ENCODE measurements at places on chromosomes 11 and 22.

DNA sequence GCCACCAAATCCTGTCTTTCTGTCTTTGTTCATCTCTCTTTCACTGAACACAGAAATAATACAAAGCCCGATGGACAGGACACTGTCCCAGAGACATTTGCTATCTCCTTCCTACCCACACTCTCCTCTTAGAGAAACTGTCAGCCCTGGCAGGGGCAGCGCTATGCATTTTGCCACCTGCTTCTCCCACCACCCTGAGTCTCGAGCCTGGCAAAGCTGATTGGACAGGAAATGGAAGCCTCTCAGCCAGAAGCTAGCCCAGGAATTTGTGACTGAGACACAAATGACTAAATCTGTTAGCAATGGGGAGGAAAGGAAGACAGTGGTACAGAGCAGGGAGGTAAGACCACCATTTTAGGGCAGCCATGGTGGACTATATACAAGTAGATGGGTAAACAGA, 14.9 kb upstream of the GALNT18 start:
- DNase-seq = no peak

GRCh38 chr11:26142891-26143290, 189.0 kb upstream of the ANO3 start:
- DNase-seq = no peak

DNA sequence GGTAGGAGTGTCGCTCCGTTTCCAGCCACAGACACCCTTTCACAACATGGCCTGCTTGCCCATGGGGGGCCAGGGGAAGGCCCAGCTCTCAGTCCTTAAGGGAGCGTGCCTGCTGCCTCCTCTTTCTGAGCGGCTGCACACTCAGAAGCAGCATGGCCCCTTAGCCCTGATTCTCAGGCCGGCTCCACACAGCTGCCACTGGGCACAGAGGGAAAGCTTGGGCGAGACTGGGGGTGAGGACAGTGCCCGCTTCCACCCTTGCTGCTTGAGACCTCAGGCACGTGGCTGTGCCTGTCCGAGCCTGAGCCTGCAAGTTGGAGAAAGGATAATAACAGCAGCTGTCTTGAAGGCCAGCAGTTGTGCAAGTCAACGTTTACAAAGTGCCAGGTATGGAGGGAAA, 416.3 kb downstream of the SHANK2 start:
- DNase-seq = no peak

DNA sequence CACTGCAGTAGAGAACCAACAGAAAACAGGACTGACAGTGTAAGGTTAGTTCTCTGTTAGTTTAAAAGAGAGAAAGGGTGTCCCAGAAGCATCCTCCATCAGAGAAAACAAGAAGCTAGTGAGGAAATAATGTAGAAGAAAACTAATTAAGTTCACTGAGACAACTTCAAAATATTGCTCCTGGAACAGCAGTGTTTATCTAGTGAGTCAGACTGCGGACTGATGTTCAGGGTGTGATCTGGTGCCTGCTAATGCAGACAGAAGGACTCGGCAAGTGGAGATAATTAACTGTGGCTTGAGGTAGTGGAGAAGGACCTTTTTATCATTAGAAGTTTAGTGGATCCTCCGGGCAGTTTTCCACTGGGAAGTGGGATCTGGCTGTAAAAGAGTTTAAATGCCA, 55.4 kb downstream of the CDON start:
- no peak for DNase-seq

DNA sequence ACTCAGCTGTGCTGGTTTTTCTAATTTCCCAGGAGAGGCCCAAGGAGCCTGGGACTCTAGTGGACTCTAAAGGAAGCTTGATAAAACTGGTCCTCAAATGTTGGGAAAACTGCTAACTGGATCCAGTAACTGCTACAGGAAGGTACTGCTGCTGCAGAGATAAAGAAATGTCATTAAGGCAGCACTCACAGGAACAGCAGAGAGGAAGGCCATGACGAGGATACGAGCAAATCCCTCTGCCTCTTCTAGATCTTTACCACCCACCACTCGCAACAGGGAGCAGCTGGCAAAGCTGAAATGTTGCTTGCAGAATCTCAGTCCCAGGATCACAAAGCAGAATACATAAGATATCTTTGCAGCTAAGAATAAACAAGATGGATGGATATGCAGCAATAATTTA, 23.5 kb downstream of the TTC28 start:
- DNase-seq = no peak

- no peak for DNase-seq
Measured at GRCh38 chr11:60485987-60486386, 6.6 kb upstream of the MS4A12 start.

DNA sequence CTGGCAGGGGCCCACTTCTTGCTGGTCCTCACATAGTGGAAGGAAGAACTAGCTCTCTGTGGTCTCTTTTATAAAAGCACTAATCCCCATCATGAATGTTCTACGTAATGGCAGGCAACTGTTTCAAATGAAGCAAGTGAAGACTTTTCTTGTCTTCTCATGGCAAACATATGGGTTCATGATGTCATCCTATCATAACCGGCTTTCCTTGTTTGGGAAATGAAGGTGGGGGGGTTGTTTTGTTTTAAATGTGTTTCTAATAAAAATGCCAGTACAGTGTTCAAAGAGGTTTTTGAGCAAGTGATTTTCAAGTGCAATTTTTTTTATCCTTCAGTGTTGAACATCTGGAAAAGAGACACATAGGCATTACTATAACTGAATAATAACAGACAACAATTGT, 33.4 kb downstream of the REXO2 start:
- DNase-seq = no peak

- DNase-seq = no peak
Measured at GRCh38 chr11:127925475-127925874, 661.9 kb downstream of the ETS1 start.

DNA sequence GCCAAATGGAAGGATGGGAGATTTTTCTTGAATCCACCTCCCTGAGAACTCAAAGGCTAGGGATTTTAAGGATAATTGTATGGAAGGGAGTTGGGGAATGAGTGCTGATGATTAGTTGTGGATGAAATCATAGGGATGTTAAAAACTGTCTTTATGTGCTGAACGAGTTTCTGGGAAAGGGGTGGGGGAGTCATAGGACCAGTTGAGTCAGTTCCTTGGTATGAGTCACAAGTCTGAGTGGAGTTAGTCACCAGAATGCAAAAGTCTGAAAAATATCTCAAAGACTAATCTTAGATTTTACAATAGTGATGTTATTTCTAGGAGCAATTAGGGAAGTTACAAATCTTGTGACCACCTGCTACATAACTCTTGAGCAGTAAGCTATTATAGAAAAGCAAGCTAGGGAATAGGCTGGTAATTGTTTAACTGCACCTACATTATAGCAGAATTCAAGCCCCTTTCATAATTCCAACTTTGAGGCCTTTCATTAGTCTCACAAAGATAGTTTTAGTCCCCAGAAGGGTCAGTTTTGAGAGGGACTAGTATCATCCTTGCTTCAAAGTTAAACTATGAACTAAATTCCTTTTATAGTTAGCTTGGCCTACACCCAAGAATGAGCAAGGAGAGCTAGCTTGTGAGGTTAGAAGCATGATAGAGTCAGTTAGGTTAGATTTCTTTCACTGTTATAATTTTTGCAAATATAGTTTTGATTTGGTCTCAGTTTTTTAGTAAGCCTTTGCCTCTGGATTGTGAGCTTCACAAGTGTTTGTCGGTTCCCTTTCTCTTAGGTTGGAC, 668.0 kb downstream of the ETS1 start:
- DNase-seq = peak; percentile 1

- DNase-seq = no peak
Measured at GRCh38 chr11:134118006-134118405, 49.1 kb downstream of the JAM3 start.

DNA sequence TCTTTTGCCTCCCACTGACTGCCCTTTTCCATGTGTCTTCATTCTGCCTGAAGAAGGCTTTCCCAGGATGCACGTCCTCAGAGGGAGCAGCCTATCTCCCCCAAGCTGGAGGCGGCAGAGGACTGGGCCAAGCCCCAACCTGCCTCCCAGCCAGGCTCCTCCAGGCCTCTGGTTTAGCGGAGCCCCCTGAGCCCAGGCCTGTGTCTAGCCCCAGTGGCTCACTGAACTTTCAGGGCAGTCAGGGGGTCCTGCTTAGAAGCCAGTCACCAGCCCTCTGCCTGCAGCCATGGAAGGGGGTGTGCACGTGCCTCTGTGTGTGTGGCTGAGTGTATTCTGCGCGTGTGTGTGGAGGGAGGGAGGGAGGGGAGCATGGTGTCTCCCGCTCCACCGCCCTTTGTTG, 10.4 kb upstream of the GRK2 start:
- DNase-seq = no peak

DNA sequence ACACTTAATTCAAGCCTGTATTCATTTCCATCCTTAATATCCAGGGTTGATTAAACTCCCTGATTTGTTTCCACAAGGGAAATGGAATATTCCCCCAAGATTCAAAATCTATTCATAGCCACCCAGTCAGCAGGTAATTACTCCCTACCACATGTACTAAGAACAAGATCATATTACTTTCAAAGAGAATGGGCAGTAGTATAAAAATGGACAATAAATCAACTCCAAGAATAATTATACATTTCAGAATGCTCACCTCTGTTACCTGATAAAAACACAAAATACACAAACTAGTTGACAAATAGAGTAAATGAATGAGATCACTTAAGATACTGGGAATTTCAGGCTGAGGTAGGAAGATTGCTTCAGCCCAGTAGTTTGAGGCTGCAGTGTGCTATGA, 8.5 kb upstream of the FEZ1 start:
- DNase-seq = no peak

DNA sequence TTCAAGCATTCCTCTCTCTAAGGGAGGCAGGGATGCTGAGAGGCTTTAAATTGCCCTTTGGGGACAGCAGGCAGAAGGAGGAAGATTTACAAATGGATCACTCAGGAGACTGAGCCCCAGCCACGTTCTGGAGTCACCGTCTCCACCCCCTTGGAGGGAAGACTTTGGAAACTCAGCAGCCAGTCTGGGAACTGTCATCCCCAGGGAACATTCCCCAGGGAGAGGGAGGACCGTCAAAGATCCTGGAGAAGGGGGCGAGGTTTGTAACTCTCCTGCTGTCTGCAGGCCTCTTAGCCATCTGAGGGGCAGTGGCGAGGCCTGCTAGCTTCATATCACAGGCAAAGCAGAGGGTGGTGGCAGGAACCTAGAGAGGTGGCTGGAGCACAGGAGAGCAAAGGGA, 56.1 kb upstream of the SLC22A12 start:
- DNase-seq = no peak

DNA sequence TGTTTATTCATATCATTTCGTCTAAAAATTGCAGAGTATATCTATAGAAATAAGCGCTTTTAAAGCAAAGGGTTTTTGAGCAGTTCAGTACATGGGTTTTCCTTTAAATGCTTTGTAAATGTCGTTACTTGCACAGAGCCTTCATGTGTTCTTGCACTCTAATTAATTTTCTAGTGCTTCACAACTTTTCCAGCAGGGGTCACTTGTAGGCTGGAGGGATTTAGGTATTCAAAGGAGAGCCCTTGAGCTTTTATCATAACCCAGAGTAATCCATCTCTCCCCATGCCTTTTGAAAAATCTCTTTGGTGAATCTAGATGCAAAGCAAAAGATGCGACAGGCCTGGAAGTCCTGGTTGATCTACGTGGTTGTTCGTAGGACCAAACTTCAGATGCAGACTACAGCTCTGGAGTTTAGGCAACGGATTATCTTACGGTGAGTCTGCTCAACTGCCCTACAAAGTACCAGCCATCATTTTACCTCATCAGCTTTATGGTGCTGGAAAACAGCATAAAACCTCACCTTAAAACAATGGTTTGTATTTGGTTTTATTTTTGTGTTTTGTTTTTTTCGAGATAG, 60.4 kb downstream of the SFI1 start:
- DNase-seq = peak; percentile 4

- no peak for DNase-seq
Measured at GRCh38 chr11:107598225-107599139, 7.5 kb downstream of the ELMOD1 start.

GRCh38 chr22:48267681-48268080, 1505.2 kb downstream of the TBC1D22A start:
- DNase-seq = no peak

GRCh38 chr22:42425989-42426355, 6.2 kb downstream of the NFAM1 start:
- DNase-seq = no peak

GRCh38 chr11:10352921-10353550, 48.2 kb downstream of the ADM start:
- DNase-seq = no peak

DNA sequence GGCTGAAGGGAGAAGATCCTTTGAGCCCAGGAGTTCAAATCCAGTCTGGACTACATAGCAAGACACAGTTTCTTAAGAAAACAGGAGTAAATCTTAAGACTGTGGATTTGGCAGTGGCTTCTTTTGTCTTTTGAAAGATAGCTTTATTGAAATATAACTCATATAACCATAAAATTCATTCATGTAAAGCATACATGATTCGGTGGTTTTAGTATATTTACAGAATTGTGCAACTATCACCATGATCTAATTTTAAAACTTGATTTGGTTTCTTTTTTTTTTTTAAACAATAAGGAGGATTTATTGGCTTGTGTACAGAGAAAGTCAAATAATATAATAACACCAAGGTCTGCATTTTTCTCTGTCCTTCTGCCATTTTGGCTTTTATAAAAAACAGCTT, 23.1 kb upstream of the PSMA1 start:
- DNase-seq = no peak

DNA sequence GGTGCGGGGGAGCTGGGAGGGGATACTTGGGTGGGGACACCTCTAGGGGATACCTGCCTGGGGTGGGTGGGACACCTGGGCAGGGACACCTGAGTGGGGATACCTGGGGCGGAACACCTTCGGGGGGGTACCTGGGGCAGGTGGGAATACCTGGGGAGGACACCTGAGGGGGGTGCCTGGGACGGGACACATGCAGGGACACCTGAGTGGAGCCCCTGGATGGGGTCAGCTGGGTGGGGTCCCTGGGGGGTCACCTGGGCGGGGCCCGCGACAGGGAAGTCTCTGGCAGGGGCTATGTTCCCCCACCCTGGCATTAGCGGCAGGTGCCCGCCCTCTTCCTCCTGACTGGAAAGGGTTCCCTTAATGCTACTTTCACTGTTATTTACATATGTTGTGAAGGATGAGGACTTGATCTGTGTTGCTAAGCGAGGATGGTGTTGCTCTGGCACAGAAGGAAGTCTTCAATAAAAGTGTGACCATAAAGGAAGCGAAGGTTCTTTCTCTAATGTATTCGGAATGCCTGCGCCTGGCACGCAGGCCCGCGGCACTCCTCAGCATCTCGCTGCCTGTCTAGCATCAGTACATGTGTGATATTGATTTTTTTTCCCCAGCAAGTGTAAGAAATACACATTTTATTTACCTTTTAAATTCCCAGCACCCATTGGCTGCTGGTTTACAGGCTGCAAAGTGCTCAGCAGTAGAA, 801.7 kb downstream of the BRD1 start:
- no peak for DNase-seq

Measured in AG09319 (cell line).